ENCODE measurements at places on chromosomes 5 and 9.

GRCh38 chr5:178160176-178160575 lies 6.5 kb upstream of the NHP2 start:
- DNase-seq: no peak

DNA sequence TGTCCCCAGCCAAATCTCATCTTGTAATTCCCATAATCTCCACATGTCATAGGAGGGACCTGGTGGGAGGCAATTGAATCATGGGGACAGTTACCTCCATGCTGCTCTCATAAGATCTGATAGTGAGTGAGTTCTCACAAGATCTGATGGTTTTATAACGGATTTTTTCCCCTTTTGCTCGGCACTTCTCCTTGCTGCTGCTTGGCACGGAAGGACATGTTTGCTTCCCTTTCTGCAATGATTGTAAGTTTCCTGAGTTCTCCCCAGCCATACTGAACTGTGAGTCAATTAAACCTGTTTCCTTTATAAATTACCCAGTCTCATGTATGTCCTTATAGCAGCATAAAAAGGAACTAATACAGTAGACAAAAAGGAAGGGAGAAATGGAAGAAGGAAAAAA lies 76.7 kb upstream of the CCNG1 start:
- no peak for DNase-seq

DNA sequence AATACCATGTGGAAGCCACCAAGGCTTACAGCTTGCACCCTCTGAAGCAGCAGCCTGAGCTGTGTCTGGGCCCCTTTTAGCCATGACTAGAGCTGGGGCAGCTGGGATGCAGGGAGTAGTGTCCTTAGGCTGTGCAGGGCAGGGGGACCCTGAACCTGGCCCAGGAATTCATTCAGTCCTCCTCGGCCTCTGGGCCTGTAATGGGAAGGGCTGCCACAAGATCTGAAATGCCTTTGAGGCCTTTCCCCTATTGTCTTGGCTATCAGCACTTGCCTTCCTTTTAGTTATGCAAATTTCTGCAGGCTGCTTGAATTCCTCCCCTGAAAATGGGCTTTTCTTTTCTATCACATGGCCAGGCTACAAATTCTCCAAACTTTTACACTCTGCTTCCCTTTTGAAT lies 9.0 kb downstream of the GPR150 start:
- DNase-seq: no peak

DNA sequence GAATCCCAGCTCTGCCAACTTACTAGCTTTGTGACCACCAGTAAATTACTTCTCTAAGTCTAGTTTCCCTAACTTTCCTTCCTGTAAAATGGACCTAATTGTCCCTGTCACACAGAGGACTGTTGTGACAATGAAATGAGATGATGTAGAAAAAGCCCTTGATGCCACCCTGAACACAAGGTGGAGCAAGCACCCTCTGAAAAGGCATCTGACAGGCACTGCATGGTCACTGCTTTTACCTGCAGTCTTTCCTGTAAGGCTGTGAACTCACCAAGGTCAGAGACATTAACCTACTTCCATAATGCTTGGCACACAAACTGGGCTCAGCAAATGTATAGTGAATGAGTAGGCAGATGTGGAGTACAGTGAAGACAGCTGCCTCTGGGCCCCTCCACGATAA lies 6.1 kb downstream of the SLC31A2 start:
- DNase-seq: no peak

DNA sequence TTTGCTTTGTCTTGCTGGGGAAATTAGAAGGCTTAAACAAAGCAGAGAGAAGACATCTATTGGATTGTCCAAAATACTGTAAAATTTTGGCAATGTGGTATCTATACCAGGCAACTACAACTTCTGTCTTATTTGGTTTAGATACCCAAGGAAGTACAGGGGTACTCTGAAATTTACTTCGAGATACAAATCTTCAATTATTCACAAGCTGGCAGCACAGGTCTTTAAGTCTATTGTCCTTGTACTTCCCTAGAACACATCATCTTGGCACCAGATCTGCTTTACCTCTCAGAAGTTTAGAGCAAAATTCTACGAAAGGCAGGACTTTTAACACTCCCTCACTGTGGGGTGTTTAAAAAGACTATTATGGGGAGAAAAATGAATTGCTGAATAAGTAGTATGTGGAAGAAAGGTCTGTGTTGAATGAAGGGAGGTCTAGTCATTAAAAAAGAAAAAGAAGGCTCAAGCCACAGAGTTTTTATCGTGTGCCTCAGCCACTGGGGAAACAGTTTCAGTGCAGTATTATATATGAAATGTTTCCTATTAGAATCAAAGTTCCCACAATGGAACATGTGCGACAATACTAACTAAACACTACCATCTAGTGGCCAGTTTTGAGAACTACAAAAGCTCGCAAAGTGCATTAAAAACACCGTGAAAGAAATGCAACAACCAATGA lies 93.7 kb downstream of the PDE4D start:
- DNase-seq: no peak

DNA sequence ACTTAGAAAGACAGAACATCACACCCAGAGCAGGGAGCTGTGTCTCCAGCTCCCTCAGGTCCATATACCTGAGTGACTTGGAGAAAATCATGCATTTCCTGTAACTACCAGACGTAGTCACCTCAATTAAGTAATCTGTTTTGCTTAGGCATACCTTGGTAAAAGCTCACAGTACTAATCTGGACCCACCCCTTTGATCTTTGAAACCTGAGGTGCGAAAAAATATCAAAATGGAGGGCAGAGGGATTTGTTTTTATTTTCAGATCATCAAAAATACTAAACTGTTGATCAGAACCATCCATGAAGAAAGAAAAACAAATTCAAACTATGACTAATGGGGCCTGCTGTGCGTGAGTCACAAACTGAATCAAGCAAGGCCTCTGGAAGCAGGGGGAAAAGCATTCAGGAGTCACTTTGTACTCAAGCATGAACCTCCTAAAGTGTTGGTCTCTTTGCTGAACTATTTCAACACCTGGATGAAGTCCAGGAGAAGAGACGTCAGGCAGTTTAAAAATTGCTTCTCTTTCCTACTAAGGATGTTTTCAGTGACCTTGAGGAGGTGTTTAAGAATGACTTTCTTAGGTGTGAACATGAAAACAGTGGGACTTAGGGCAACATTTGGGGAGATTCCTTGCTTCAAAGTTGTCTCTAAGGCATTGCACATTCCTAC lies 76.3 kb downstream of the MUSK start:
- no peak for DNase-seq

GRCh38 chr5:88860501-88860900 lies 22.5 kb downstream of the MEF2C start:
- no peak for DNase-seq

DNA sequence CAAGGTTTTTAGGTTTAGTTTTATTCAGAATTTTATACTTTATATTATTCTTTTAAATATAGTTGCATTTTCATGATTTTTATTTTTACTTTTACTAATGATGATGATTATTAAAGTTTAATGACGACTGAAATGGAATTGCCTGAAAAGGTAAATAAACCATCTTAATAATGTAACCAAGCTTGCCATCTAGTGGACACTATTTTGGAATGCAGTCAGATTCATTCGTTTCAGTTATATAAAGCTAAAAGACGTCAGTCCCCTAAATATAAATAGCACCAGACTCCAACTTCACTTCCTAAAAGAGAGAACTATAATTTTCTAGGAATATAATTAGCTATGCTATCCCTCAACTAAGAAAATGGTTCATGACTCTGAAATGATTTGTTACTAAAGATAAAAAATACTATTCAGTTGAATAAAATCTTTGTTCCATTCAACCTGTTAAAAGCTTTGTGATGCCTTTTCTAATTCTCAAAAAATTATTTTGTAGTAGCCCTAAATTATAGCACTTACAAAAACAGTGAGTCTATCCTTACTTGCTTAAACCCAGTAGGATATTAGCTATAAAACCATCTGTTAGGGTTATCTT lies 19.9 kb downstream of the ABITRAM start:
- DNase-seq: no peak

DNA sequence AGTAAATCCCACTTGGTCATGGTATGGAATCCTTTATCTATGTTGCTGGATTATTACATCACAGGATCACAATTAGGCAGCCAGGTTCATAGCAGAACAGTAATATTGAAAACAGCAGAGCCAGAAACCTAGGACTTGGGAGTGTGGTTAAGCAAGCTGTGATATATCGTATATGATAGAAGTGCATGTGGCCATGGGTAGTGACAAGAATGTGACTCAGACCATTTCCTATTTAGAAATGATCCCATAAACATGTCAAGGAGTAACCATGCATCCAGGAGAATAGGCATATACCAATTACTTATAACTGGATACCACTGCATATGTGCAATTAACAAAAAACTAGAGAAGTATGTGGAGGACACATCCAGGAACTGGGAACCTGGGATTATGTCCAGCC lies 31.2 kb downstream of the AMBP start:
- DNase-seq: no peak

- DNase-seq: no peak
Measured at GRCh38 chr5:118325931-118326330, 662.4 kb downstream of the DTWD2 start.

DNA sequence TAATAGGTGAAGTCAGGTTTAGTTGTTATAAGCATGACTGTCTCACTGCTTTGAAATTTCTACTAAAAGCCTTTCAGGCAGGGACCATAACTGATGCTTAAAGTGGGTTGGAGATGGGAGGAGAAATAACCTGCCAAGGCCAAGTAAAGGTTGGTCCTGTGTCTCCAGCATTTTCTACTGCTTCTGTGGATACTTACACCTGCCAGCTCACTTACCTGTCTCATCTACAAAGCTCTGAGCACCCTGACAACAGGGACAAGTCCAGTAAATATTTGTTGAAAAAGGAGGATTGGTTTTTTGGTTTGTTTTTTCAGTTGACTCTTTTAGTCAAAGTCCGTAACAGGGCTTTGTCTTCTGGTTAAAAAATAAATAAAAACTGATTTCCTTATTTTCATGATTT lies 38.6 kb downstream of the GRAMD2B start:
- DNase-seq: no peak

GRCh38 chr5:98877600-98877999 lies 51.2 kb downstream of the CHD1 start:
- no peak for DNase-seq

DNA sequence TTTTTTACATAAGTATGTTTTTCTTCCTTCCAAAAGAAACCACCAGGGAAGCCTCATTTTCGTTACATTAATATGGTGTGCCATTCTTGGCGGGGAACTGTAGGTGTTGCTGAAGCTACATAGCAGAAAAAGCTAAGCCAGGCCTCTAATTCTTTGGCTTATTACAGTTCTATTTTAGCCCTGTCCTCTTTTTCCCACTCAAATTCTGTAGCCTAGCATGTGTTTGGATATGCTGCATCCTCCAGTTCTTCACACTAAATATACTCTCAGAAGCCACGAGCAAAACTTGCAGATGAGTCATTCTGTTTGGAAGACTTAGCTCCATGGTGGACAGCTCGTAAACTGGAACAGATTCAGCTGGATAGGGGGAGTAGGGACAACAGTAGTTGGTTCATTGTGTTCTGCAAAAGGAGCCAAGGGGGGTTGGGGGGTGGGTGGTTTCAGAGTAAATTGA lies 369.4 kb downstream of the TMEM161B start:
- no peak for DNase-seq

DNA sequence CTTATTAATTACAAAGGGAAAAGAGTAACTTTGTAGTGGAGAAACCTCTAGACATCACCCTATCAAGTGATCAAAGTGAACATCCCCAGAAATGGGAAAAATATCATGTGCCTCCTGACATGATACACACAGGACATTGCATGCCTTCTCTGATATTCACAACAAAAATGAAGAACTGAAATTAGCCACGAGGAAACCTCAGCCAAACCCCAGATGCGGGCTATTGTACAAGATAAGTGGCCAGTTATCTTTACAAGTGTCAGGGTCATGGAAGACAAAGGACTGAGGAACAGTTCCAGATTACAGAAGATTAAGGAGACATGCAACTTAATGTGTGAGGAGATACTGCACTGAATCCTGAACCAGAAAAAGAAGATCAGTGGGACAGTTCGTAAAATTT lies 23.8 kb upstream of the NPM1 start:
- no peak for DNase-seq

DNA sequence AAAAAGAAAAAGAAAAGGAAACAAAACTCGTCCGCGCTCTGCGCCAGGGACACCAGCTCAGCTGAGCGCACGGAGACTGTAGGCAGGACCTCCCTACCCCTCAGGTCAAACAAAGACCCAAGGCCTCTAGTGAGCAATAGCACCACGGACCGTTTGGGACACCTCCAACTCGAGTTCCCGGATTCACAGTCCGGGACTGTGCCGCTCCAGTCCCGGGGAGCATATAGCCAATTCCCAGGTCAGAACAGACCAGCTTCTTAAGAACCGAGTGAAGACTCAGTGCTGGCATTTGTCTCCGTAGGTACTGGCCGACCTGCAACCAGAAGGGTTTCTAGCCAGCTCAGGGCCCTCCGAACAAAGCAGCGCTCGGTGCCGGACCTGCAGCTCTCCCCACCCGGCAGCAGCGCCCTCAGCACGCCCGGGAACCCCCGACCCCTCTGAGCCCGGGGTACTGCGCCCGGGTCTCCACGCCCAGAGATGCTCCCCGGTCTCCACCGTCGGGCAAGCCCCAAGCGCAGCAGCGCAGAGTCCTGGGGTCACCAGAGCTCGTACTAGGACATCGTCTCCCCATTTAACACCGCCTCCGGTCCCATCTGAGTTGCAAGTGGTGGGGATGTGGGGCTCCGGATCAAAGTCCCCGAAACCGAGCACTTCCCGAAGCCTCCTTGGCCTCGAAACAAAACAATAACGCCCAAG lies 591 bp downstream of the ABCA1 start:
- DNase-seq: peak; percentile 30

- no peak for DNase-seq
Measured at GRCh38 chr5:178223828-178224335, 8.7 kb downstream of the PHYKPL start.

DNA sequence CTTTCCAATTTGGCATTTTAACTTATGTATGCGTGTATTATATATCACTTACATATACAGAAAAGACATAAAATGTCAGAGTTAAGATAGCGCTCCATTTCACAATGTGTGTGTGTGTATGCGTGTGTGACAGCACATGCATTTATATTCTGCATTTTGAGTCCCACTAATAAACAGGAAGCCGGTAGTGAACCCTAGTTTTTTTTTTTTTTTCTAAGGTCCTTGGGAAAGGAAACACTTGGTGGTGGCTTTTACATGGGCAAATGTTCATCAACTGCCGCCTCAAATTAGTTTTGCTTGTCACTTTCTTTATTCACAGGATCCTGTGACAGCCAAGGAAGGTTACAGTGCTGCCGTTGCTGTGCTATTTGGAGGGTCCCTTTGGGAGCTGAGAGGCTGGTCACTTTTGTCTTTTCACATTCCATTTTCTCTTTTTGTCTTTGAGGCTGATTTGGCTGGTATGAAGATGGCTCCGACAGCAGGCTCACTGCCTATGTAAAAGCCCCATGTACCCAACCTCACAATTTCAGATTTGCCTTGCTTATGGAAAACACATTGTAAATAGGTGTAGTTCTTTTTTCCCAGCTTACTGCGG lies 298.9 kb downstream of the CSNK1G3 start:
- DNase-seq: no peak

All from GM12892 (cell line).